Stimulated activated CD8-positive, alpha-beta memory T cell treated with anti-CD3 and anti-CD28 coated beads, Interleukin-4, amount 100 ng/mL, for 4 hours (primary cell): ENCODE measurements at places on chromosomes 3 and 15.

- DNase-seq = no peak
These were observed 15.5 kb upstream of the PLAAT1 start for GRCh38 chr3:193225302-193226125.

DNA sequence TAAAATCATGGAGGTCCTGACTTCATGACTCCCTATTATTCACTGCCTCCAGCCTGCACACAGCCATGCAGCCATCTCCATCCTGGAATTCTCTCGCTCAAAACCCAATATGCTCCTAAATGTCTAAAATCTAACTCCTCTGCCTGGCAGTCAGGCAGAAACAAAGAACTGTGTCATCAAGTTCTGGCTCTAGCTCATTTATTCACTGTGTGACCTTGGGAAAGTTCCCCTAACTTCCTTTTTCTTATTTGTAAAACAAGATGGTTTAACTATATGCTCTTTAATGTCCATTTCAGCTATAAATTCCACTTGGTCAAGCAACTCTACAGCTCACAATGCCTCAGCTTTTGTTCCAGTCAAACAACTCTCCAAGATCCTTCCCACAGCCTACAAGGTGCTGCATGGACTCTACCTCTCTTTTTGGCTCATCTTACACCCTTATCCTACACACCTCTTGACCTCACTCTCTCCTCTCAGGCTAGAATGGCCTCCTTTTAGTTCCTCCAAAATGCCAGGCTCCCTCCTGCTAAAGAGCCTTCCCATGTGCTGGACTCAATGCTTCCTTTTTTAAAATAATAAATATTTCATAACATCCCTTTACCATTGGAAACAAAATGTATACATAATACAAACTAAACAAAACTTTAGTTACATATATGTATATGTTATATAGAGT lies 16.4 kb downstream of the PIK3CB start:
- DNase-seq = no peak

DNA sequence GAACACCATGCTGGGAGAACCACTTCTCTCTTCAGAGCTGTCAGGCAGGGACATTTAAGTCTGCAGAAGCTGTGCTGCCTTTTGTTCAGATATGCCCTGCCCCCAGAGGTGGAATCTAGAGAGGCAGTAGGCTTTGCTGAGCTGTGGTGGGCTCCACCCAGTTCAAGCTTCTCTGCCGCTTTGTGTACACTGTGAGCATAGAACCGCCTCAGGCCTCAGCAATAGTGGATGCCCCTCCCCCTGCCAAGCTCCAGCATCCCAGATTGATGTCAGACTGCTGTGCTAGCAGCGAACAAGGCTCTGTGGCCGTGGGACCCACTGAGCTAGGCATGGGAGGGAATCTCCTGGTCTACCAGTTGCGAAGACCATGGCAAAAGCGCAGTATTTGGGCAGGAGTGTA lies 121.6 kb downstream of the NFKBIZ start:
- DNase-seq = no peak

DNA sequence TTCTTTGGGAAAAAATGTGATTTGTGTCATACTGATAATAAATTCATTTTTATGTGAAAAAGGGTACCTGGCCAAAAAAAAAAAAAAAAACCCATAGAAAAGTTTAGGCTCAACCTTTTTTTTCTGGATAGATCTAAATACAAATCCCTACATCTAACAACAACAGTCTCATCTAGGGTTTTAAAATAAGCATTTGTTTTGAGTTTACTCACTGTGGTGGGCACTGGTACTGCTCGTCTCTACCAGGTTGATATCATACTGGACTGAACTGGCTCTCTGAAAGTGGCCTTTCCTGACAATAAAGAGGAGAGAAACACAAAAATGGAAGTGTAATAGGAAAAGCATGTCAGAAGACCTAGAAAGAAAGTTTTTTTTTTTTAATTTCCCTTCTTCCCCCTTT lies 52.0 kb downstream of the FBXO22 start:
- no peak for DNase-seq

DNA sequence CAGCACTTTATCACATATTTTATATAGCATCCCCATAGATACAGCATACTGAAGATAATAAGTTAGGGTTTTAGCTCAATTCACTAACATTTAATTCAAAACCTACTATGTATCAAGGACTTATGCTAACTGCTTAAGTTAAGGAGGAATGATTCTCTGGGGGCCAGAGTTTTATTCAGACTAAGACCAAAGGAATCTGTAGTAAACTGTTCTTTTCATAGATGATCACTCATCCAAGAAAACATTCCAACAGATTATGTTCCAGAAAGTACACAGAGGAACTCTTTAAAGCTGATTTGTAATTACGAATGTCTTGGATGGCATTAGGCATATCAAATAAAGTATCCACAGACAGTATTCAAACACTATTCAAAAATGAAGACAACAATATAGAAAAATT lies 226.4 kb downstream of the SCAPER start:
- no peak for DNase-seq

DNA sequence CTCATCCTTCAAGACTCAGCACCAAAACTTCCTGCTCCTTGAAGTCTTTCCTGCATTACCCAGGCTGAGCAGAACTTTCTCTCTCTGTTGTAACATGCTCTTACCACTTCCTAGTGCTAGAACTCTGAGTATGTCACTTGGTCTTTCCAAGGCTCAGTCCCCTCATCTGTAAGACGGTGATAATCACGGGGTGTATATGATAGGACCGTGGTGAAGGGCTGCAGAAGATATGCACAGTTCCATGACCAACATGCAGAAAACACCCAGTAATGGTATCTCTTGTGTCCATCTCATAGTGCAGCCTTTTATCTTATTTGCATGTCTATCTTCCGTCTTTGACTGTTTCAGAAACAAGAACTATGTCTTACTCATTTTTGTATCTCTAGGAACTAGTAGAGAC lies 154.5 kb downstream of the ZNF621 start:
- no peak for DNase-seq

GRCh38 chr15:79881254-79881653 lies 15.6 kb downstream of the MTHFS start:
- no peak for DNase-seq

GRCh38 chr3:42498034-42498433 lies 4.4 kb upstream of the VIPR1 start:
- no peak for DNase-seq

- no peak for DNase-seq
These were observed 50.6 kb upstream of the AKAP13 start for GRCh38 chr15:85329561-85330422.

GRCh38 chr3:169400205-169400604 lies 263.3 kb downstream of the MECOM start:
- no peak for DNase-seq

DNA sequence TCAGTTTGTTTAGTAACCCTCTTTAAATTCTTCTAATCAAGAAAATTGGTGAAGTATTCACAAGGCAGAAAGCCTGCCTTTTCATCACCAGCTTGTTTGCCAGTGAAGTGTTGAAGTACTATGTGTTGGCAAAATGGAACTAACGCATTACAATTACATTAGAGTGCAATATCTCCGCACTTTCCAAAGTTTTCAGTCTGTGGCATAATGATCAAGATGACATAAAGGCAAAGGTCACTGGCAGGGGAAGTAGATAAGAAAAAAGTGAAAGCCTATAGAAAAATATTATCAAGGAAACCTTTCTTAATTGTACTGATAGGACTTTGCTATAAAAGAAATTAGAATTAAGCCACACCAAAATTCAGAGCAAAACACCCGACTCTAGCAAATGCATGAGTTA lies 25.0 kb upstream of the TM4SF1 start:
- no peak for DNase-seq

DNA sequence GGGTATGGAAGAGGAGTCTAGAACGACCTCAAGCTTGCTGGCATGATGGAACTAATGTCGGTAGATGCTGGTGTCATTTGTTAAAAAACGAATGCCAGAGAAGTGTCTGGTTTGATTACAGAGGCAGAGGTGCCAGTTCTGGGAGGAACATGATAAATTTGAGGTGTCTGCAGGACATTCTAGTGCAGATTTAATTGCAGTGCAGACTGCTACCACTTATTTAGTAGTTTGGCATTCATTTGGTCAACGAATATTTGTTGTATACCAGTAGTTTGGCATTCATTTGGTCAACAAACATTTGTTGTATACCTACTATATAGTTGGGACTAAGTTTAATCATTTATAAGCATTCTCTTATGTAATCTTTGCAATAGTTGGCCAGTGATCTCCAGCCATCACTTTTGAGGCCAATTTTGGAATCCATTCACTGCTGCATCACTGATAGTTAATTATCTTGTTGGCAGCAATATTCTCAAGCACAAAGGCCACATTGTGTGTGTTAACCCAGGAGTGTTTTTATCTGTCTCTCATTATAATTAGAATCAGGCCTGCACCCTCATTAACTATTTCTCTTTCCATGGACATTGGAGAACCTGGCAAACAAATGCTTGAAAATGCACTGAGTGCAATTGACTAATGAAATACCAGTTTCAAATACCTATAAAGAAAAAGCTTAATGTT lies 19.5 kb upstream of the TGFBR2 start:
- no peak for DNase-seq

DNA sequence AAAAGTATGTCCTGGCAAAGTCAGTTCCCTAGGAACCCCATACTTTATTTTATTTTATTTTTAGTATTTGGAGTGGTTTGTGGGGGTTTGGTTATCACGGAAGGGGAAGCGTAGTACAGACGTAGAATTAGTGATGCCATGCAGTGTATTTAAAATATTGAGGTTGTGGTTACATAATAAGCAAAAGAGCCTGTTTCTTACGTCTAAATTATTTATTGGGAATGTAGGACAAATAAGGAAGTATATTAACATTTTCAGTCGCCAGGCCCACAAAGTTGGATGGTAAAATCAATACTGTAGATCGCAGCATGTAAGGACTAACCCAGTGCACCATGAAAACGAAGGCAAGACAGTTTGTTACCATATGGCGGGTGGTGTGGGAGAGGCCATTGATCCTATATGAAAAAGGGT lies 558 bp downstream of the DTWD1 start:
- DNase-seq = no peak

GRCh38 chr15:27746401-27746955 lies 352.6 kb downstream of the OCA2 start:
- DNase-seq = no peak

- no peak for DNase-seq
These were observed 109.1 kb downstream of the UBE3A start for GRCh38 chr15:25329696-25330095.
